CD4-positive, alpha-beta T cell treated with Interleukin-15 for 1 hour (primary cell): ENCODE measurements at places on chromosomes 2 and 18.

DNA sequence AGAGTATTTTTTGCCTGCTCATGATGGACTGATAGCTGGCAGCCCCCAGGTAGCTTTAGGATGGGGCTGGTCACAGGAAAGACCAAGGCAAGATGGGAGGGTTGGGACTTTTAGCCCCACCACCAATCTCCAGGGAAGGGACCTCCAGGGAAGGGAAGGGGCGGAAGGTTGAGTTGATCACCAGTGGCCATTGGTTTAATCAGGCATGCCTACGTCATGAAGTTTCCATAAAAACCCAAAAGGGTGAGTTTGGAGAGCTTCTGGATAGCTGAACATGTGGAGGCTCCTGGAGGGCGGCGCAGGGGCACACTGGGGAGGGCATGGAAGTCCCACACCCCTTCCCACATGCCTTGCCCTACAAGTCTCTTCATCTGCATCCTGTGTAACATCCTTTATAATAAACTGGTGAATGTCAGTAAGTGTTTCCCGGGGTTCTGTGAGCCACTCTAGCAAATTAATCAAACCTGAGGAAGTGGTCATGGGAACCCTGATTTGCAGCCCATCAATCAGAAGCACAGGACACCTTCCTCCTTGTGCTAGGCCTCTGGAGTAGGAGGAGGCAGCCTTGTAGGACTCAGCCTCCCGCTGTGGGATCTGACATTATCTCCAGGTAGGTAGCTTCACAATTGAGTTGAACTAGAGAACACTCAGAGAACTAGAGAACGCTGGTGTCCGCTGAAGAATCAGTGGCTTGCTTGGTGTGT, 30.3 kb downstream of the RAB31 start:
- DNase-seq: no peak

DNA sequence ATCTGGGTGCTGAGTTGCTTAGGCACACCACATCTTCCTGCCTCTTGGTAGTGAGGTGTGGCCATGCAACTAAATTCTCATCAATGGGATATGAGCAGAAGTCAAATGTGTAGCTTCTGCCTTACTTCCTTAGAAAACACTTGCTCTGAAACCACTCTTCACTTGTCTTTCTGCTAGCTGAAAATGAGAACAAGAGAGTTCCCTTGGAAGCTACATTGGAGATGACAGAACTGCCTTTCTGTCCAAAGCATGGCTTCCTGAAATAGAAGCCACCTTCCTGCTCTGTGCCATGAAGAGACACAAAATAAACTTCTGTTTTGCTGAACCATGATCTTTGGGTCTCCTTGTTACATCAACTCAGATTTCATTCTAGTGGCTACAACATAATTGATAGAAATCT, 659.9 kb downstream of the IRS1 start:
- DNase-seq: no peak

DNA sequence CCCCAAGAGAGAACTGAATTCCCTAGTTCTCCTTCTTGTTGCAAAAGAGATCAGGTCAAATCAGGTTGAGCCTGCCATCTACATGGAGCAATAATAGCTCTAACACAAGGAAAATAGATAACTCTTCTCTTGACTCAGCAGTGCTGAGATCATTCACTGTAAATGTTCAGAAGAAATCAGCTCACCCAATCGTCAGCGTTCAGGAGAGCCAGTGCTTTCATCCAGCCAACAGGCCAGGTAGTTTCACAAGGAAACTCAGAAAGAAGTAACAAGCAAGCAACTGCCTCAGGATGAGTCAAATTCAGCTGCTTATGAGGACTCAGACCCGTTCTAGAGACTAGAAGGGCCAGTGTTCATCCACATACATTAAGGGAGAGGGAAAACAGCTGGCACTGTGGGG, 5.9 kb downstream of the LMAN2L start:
- no peak for DNase-seq

DNA sequence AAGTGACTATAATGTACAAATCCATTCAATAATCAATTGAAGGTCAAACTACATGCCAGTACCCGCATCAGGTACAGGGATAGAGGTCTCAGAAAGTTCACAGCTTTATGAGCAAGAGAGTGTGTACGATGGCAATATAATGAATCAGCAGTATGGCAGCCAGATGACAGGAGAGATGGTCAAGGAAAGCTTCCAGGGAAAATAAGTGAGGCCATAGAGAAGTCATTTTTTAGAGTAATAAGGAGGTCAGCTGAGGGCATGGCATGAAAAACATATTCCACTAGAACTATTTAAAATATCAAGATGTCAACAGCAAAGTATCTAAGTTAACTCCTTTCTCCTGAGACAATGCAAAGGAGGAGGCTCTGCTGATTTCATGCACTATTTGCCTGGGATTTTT, 108.0 kb downstream of the SLC8A1 start:
- DNase-seq: no peak

- no peak for DNase-seq
Observed at GRCh38 chr2:218577482-218578220, 9.0 kb downstream of the CNOT9 start.

- no peak for DNase-seq
Observed at GRCh38 chr2:19353721-19354050, 4.7 kb downstream of the OSR1 start.
